ENCODE measurements at places on chromosomes 7 and 10.

GRCh38 chr7:152341039-152341913 lies 94.5 kb downstream of the KMT2C start:
- DNase-seq = peak; percentile 38

- no peak for DNase-seq
Measured at GRCh38 chr10:132884041-132884440, 58.3 kb downstream of the CFAP46 start.

DNA sequence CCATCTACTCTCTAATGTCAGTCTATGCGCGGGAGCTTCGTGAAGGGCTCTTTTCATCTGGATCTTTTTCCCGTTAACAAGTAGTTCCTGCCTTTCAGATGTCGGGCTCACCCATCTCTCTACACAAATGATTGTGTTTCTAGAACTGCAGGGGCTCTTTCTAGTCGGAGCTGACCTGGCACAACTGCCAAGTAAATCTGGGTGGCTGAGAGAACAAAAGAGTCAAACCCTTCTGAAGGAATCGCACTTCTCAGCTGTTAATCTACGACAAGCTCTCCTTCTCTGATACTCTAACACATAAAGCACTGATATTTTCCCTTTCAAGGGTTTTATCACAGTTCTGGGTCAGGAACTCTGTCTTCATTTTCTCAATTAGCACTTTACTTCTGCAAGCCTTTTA lies 144.7 kb downstream of the NRP1 start:
- no peak for DNase-seq

DNA sequence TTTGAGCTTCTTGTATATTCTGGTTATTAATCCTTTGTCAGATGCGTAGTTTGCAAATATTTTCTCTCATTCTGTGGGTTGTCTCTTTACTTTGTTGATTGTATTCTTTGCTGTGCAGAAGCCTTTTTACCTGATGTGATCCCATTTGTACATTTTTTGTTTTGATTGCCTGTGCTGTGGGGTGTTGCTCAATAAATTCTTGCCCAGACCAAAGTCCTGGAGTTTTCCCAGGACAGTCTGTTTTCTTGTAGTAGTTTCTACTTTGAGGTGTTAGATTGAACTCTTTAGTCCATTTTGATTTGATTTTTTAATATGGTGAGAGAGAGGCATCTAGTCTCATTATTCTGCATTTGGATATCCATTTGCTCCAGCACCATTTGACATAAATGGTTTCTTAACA lies 588.7 kb upstream of the MBL2 start:
- no peak for DNase-seq

DNA sequence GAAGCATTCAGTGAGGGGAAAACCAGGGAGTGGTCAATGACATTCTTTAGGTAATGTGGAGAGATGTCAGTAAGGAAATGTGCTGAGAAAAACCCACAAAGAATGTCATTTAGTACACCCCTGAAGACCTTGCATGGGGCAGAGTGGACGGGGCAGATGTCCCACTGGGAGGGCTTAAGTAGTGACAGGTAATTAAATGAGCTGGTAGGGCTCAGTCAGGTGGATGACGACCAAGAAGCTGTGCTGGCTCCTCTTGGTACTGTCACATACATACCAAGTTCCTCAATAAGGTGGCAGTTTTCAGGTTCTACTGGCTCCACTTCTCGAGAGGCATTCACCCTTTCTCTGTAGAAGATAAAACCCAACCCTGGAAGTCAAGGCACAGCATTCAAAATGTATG lies 1.8 kb downstream of the PON3 start:
- DNase-seq = no peak

GRCh38 chr7:64872351-64873154 lies 30.5 kb upstream of the ZNF273 start:
- DNase-seq = no peak

DNA sequence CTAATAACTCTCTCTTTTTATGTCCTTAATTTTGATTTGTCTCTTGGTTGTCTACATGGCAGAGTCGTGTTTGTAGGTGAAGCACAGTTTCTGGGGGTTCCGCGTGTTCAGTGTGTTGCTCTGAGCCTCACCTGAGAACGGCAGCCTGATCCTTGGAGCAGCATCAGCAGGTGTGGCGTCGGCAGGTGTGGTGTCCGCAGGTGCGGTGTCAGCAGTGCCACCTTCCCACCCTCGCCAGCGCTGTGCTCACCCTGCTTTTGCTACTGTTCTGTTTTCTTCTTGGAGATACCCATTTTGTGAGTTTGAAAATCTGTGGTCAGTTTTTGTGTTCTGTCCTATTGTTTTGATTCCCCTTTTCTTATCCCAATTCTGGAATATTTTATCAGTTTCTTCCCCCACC lies 406.6 kb downstream of the GLRX3 start:
- no peak for DNase-seq

DNA sequence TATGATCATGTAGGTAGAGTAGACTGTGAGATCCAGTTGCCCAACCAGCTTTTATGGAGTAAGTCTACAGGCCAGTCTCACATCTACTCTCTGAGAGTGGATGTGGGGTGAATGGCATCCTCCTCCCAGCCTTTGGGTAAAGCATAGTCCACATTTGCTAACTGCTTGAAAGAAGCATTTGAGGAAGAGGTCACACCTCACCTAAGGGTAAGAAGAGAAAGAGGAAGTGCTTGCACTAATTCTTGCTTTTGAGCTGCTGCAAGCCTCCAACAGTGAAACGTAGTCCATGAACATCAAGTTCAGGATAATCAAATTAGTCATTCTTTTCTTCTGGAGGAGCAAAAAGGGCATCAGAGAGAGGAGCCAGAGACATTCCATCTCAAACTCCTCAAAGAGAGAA lies 93.9 kb upstream of the AGR3 start:
- no peak for DNase-seq

DNA sequence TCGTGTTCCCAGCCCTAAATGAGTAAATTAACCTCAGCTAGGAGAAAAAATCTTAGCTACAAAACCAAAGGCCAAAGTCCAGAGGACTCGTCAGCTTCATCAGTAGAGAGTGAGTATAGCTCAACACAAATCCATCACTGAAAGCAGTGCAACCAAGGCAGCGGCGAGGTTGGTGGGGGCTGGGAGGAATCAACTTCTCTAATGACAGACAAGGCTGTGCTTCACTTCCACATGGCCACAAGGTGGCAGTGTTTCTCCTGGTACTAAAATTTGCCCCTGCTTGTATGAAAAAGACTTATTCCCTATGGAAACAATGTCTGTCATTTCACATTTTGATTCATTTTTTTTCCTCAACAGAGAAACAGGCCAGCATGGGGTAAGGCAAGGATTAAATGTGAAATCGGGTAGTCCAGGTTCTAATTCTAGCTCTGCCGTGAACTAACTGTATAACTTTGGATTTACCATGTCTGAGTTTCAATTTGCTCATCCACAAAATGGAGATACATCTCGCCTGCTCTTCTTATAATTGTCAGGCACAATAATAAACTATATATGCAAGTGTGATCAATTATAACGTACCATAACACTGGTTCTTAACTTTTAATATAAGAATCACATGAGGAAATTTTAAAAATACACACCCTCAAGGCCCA lies 39.3 kb downstream of the FAS start:
- DNase-seq = peak; percentile 10

GRCh38 chr7:155204744-155205367 lies 92.8 kb upstream of the INSIG1 start:
- no peak for DNase-seq

DNA sequence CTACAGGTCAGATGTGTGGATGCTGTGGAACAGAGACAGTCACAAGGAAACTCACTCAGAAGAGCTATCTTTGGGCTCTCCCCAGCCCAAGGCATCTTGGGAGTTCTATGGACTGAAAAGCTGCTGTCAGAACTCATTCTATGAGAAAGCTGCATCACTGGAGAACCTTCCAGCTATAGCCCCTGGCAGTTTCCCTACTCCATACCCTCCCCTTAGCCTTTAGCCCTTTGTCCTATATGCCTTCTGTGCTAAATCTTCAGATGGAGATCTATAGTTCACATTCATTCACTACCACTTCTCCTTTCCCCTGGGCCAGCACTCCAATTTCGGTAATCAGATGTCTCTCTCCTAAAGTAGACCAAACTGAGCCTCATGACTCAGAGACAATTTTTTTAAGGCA lies 6.9 kb downstream of the WNT8B start:
- DNase-seq = no peak

- DNase-seq = no peak
Measured at GRCh38 chr10:74114041-74114448, 36.6 kb downstream of the AP3M1 start.

DNA sequence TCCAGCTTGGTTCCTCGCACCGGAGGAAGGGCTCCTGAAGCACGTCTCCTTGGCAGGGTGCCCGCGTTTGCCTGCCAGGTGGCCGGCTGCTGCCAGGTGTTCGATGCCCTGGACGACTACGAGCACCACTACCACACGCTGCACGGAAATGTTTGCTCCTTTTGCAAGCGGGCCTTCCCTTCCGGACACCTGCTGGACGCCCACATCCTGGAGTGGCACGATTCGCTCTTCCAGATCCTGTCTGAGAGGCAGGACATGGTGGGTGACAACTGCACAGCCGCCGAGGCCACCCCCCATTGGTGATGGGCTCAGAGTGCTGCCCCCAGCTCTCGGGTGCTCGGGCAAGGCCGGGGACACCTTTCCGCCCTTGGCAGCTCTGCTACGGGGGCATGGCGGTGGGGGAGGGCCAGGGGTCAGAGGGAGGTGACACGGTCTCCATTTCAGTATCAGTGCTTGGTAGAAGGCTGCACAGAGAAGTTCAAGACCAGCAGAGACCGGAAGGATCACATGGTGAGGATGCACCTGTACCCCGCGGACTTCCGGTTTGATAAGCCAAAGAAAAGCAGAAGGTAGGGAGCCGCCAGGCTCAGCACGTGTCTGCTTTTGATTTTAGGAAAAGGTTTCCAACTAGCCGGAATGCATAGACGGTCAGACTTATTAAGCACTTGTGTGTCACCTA lies 1.1 kb downstream of the ZNF511 start:
- no peak for DNase-seq

DNA sequence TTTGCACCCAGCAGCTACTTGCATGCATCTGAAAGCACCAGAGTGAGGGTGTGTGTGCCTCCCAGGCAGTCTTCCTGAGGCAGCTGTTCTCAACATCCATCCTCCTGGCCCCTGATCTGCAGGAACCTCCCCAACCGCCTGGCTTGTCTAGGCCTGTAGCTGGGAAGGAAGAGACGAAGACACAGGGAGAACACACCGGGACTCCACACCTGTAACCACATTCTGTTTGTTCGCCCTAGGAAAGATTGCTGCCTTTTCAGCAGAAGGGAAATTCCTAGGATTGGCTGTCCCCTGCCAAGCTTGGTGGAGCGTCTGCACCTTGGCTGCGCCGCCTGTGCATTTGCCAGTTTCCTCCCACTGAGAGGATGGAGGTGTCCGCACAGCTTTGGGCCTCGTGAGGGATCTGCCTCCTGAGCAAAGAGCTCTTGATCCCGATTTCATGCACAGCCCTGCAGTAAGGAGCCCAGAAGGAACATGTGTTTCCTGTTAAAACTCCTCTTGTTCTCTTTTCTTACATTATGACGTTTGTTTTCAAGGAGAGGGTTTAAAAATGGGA lies 154.6 kb downstream of the TPST1 start:
- DNase-seq = peak; percentile 65

DNA sequence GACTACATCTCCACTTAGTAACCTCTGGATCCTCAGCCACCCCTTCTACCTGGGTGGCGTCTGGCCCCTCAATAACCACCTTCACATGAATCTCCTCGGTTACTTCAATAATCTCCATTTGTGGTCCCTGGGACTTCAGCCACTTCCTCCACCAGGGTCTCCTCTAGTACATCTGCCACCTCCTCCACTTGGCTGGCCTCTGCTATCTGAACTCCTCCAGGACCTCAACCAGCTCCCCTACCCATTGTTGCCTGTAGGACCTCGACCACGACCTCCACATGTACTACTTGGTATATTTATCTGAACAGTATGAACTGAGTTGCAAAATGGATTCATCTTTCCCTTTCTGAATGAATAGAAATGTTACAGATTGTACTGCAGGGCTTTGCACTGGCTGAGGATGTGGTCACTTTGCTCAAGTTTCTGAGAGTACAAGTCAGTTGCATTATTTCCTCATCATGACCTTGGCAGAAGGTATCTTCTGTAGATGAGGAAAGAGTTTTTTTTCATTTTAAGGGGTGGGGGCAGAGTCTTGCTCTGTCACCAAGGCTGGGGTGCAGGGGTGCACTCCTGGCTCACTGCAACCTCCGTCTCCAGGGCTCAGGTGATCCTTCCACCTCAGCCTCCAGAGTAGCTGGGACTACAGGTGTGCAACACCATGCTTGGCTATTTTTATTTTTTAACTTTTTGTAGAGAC lies 36.0 kb downstream of the MAT1A start:
- DNase-seq = no peak

- DNase-seq = no peak
Measured at GRCh38 chr7:93902777-93903423, 3.5 kb upstream of the GNGT1 start.

DNA sequence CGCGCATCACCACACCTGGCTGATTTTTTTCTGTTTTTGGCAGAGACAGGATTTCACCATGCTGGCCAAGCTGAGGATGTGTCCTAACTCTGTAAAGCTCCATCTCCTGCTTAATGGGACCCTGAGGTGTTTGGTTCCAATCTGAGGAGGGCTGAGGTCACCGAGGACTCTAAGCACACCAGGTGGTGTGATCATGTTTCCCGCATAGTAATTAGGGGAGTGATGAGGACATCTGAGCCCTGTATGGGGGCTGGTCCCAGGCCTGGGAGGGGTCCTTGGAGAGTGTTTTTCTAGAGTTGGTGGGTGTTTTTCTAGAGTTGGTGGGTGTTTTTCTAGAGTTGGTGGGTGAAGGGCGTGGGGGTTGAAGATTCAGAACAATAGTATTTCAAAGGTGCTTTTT lies 3.0 kb upstream of the ABHD11 start:
- peak; percentile 49 for DNase-seq

DNA sequence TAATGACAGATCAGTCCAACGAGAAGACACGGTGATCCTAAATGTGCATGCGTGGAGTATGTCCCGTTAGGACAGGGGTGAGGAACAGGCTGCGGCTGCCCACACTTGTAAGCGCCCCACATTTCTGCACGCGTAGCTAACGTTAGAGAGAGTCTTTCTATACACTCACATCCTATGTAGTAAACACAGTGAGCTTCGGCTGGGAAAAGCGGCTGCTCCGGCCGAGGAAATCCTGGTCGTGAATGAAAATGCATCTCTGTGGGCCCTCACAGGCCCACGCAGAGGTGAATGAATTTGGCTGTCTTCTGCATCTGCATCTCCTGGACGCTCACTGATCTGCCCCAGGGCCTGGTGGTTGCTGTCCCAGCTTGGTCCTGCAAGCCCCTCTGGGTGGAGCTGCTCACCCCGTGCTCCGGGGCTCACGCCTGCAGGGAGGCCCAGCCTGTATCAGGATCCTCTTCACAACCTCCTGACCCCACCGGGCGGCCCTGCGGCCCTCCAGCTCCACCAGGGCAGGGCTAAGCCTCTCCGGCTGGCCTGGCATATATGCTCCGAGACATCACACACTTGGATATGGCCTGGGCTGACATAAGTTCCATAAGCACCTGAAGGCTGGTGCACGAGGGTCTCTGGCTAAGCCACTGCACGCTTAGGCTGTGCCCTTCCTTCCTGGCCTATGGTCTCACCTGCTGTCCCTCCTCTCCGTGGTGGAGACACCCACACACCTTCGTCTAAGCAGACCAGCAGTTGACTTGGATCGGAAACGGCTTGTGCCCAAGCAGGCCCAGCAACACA lies 117.9 kb upstream of the DIP2C start:
- DNase-seq = no peak

GRCh38 chr10:46170789-46171188 lies 116.0 kb upstream of the ANTXRL start:
- DNase-seq = no peak

- DNase-seq = no peak
Measured at GRCh38 chr10:125187238-125188194, 27.2 kb upstream of the CTBP2 start.
